ENCODE measurements at places on chromosomes 2 and 18. TPM values are rescaled to one million over a fixed set of nuclear protein-coding genes. Genes with fewer than 3 reads are reported as not detected.
A peak's percentile ranks its signal among the peaks of the same experiment; 100 is the strongest.

Gene FOXI3
- total RNA-seq, result not detected

Gene FLACC1
- total RNA-seq, result 1.4 TPM

Gene CPO
- not detected for total RNA-seq

Gene ALK
- total RNA-seq, result not detected

DNA sequence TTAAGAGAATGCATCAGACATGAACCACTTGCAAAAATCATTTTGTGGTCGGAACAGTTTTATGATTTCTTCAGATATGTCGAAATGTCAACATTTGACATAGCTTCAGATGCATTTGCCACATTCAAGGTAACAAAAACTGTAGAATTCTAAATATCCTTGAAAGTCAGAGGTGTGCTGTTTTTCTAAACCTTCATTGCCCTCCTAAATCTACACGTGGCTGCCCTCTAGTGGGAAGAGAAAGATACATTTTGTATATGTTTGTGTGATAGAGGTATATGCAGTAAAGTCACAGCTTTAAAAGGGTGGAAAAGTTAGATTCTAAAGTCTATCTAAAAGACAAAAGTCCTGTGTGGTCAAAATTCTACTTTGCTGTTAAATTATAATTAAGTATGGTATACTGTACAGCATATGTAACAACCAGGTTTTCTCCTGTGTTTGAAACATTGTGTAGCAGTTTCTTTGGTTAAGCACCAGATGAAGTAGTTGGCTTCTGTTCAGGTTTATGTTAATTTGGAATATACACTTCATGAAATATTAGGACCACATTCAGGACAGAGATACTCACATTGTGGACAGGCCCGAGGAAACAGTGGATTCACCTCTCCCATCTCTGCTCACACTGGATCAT, 65.9 kb upstream of the ITM2C start:
- no peaks in the 10 kb centered on the region for H3K27me3 ChIP-seq
- H3K4me3 ChIP-seq, result no peak overlapping the region
- no peak overlapping the region for H3K27ac ChIP-seq
- no peak for DNase-seq

- no peak overlapping the region for H3K4me3 ChIP-seq
- no peak for DNase-seq
- peaks cover 45% of the 10 kb centered on the region for H3K4me1 ChIP-seq
- H3K36me3 ChIP-seq, result no peaks in the 10 kb centered on the region
Observed at GRCh38 chr2:99338029-99338585, 918 bp downstream of the EIF5B start.

DNA sequence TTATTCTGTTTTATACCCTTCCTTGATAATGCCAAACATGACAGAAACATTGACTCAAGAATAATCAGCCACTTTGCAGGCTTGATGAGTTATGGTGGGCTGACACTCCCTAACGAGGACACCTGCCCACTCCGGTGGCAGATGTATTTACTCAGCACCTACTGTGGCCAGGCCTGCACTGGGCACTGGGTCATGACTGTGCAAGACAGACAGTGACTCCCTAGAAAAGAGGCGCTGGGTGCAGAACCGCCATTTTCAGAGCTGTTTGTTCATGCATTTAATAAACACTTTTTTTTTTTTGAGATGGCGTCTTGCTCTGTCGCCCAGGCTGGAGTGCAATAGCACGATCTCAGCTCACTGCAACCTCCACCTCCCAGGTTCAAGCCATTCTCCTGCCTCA, 32.5 kb downstream of the SNED1 start:
- H3K36me3 ChIP-seq, result peaks cover 5% of the 10 kb centered on the region
- DNase-seq, result no peak
- no peaks in the 10 kb centered on the region for H3K4me1 ChIP-seq

DNA sequence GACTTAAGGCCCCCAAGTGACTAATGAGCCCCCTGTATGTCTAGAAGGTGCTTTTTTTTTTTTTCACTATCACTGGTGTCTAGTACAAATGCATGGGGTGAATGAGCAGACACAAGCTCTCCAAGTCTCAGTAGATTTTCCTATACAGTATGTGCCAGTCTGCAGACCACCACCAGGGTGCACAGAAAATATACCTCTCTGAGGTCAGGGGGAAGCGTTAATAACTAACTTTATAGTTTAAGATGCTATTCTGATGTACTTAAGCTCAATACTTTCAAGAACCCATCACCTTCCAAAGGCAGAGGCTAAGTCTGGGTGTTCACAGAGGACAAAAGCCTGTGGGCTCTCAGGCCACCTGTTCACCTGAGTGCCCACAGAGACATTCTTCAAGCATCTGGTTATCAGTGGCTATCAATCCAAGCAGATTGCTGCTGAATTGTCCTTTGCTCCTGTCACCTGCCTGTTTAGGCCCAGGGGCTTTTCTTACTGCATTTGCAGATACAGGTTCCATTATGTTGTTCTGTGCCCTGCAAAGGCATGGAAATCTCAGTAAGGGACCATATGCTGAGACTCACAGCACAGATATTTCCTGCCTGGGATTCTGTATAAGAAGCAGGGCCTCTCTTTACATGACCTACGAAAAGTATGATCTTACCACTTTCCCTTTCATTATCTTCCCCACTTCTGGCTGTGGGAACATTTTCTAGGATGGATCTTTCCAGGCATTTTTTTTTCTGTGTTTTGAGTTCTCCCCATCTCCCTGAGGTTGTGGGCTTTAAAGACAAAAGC, 534.6 kb downstream of the TNS1 start:
- no peak for DNase-seq
- H3K4me3 ChIP-seq, result no peak overlapping the region
- H3K36me3 ChIP-seq, result no peaks in the 10 kb centered on the region
- peaks cover 18% of the 10 kb centered on the region for H3K4me1 ChIP-seq

- no peaks in the 10 kb centered on the region for H3K4me1 ChIP-seq
- H3K4me3 ChIP-seq, result no peak overlapping the region
- no peak overlapping the region for H3K27ac ChIP-seq
- no peak for DNase-seq
- no peaks in the 10 kb centered on the region for H3K27me3 ChIP-seq
- H3K36me3 ChIP-seq, result no peaks in the 10 kb centered on the region
Observed at GRCh38 chr2:70202236-70202806, 11.5 kb upstream of the C2orf42 start.

- DNase-seq, result no peak
- H3K27me3 ChIP-seq, result peaks cover 2% of the 10 kb centered on the region
- H3K27ac ChIP-seq, result no peak overlapping the region
- no peak overlapping the region for H3K4me3 ChIP-seq
- H3K4me1 ChIP-seq, result no peaks in the 10 kb centered on the region
- H3K36me3 ChIP-seq, result peaks cover 14% of the 10 kb centered on the region
Observed at GRCh38 chr2:231819447-231820042, 33.3 kb downstream of the COPS7B start.

GRCh38 chr2:236163471-236164200, 4.5 kb downstream of the GBX2 start:
- H3K36me3 ChIP-seq, result no peaks in the 10 kb centered on the region
- H3K4me1 ChIP-seq, result peaks cover 29% of the 10 kb centered on the region
- peak overlapping the region; percentile 36 for H3K27ac ChIP-seq
- peak overlapping the region; percentile 80 for H3K4me3 ChIP-seq
- no peak for DNase-seq

GRCh38 chr2:150589681-150590080, 102.2 kb upstream of the RND3 start:
- no peaks in the 10 kb centered on the region for H3K27me3 ChIP-seq
- H3K36me3 ChIP-seq, result no peaks in the 10 kb centered on the region
- no peak overlapping the region for H3K4me3 ChIP-seq
- H3K4me1 ChIP-seq, result peaks cover 71% of the 10 kb centered on the region

- no peak for DNase-seq
- no peak overlapping the region for H3K4me3 ChIP-seq
- peaks cover 5% of the 10 kb centered on the region for H3K36me3 ChIP-seq
- H3K27ac ChIP-seq, result peak overlapping the region; percentile 82
Observed at GRCh38 chr2:100832885-100833284, 12.9 kb downstream of the NPAS2 start.

GRCh38 chr2:232228332-232228731, 150.2 kb upstream of the ALPP start:
- H3K4me3 ChIP-seq, result no peak overlapping the region
- no peaks in the 10 kb centered on the region for H3K36me3 ChIP-seq
- H3K27ac ChIP-seq, result no peak overlapping the region
- no peaks in the 10 kb centered on the region for H3K27me3 ChIP-seq
- peaks cover 8% of the 10 kb centered on the region for H3K4me1 ChIP-seq
- no peak for DNase-seq

DNA sequence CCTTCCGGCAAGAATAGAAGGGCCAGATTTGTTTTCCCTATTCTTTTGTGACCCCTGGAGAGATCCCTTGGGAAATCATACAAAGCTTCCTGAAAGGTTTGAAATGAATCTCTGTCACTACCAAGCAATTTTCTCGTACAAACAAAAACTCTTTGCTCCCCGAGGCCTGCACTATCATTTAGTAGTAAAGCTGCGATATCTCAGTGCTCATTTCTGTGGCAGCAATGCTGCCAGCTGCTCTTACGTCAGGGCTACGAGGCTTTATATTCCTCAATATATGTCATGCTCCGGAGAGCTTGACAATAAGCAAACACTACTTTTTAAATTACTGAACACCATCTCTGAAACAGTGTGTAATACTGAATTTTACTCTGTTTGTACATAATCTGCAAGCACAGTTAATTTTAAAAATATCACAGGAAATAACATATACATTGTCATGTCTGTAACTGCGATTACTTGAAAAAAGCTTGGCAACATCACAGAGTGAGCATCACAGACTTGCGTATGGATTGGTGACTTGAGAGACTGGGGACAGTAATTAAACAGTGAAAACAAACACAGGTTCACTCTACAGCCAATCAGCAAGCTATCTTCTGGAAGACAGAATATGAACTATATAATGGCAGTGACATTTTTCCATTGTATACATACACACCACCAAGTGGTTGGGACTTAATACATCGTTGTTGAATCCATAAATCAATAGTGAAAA, 403.3 kb upstream of the NETO1 start:
- no peaks in the 10 kb centered on the region for H3K36me3 ChIP-seq
- no peaks in the 10 kb centered on the region for H3K4me1 ChIP-seq
- H3K27ac ChIP-seq, result no peak overlapping the region
- peaks cover 5% of the 10 kb centered on the region for H3K27me3 ChIP-seq

DNA sequence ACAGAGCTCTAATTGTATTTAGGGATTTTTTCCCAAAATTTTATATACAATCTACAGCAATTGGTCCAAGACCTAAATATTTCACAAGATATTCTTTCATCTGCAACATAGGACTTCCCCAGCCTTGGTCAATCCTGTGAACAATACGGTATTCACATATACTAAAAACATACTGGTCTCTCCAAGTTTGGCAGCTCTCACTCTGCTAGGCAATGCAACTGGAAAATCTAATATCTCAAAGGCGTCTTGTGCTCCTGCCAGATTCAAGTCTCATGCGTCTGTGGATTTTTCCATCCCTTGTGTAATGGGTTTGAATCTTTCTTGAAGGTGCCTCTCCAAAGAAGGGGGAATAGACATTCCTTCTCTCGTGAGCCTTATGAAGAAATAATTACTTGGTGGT, 27.4 kb upstream of the MBOAT2 start:
- no peak overlapping the region for H3K4me3 ChIP-seq
- peaks cover 14% of the 10 kb centered on the region for H3K4me1 ChIP-seq
- no peak overlapping the region for H3K27ac ChIP-seq
- no peaks in the 10 kb centered on the region for H3K36me3 ChIP-seq
- DNase-seq, result no peak

DNA sequence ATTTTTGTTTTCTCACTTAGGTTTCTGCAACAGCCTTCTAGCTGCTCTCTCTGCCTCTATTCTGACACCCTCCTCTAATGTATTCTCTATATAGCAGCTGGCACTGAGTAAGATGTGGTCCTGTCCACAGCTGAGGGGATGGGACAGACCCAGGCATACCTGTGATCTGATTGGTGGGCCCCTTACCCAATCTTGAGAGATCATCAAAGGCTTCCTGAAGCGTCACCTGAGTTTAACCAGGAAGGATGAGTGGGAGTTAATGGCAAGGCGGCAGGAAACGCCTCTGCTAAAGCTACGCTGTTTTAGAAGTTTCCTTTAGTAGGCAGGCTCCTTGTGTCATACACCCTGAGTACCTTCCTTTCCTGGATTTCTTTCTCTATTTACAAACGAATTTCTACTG, 5.7 kb upstream of the TET3 start:
- H3K27ac ChIP-seq, result no peak overlapping the region
- DNase-seq, result no peak
- H3K4me3 ChIP-seq, result no peak overlapping the region
- H3K27me3 ChIP-seq, result peaks cover 23% of the 10 kb centered on the region
- no peaks in the 10 kb centered on the region for H3K36me3 ChIP-seq

Data from chondrocyte (in vitro differentiated cells).